Fibroblast of villous mesenchyme (primary cell): ENCODE measurements at places on chromosomes 2 and 18. TPM values are rescaled to one million over a fixed set of nuclear protein-coding genes. Genes with fewer than 3 reads are reported as not detected.

TMEM17 gene
- 1.6 and 3.0 TPM in 2 replicates for total RNA-seq

GDF7 gene
- 12.1 and 12.2 TPM in 2 replicates for total RNA-seq

GRCh38 chr2:127778447-127778846 lies 32.5 kb downstream of the WDR33 start:
- no peak for DNase-seq

GRCh38 chr2:238473523-238473922 lies 46.8 kb downstream of the ASB1 start:
- DNase-seq: no peak

DNA sequence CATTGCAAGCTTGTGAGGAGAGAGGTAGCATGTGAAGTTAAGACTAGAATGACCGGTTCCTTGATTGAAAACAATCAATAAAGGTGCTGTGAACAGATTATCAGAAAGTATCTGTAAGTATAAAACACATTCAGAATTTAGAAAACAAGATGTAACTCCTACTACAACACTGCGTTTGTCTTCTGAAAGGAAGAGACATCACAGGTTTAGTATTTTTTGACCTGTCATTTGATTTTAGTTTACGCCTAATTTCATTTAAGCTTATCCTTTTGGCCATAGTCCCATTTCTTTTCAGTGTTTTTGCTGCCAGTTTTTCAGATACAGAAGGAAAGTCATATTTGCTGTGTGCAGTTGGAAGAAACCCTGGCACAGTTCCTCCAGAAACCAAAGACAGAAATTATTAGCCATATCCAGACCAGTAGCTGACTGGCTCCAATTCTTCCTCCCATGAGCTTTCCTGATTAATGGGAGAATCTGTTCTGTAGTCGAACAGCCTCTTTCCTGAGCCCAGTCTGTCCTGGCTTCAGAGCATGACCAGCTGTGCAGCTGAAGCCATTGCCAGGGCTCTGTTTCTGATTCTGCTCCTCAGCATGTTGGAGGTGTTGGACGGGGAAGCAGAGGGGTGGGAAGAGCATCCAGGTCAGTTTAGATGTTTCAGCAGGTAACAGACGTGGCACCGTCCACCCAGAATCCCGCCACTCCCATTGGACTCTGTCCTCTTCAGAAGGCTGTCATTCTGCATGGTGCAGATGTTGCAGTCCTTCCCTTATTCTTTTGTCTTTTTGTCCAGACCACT lies 61.0 kb downstream of the CRIM1 start:
- no peak for DNase-seq

GRCh38 chr2:213846856-213847255 lies 562.6 kb downstream of the SPAG16 start:
- DNase-seq: no peak
